ENCODE measurements at places on chromosomes 7 and 10. TPM values are rescaled to one million over a fixed set of nuclear protein-coding genes. Genes with fewer than 3 reads are reported as not detected.

Gene GPR37
- 0.79 TPM for total RNA-seq

Gene CUZD1
- 0.47 TPM for total RNA-seq

Gene ZNF783
- 6.9 TPM for total RNA-seq

Gene GJC3
- 0.11 TPM for total RNA-seq

Gene SMKR1
- 0.40 TPM for total RNA-seq

Gene ADAM22
- 7.0 TPM for total RNA-seq

Gene OGDHL
- total RNA-seq, result 10.7 TPM

Gene SUGCT
- total RNA-seq, result 13.1 TPM

DNA sequence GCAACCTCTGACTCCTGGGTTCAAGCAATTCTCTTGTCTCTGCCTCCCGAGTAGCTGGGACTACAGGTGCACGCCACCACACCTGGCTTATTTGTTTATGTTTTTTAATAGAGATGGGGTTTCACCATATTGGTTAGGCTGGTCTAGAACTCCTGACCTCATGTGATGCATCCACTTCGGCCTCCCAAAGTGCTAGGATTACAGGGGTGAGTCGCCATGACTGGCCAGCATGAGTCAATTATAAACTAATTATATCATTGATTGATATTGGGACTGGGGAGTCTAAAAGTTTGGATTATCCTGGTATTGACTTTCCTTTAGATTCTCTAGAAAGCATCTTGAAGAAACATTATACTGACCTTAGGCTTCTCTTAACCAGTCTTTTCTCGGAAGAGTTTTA, 73.9 kb upstream of the CCNY start:
- no peak for DNase-seq

DNA sequence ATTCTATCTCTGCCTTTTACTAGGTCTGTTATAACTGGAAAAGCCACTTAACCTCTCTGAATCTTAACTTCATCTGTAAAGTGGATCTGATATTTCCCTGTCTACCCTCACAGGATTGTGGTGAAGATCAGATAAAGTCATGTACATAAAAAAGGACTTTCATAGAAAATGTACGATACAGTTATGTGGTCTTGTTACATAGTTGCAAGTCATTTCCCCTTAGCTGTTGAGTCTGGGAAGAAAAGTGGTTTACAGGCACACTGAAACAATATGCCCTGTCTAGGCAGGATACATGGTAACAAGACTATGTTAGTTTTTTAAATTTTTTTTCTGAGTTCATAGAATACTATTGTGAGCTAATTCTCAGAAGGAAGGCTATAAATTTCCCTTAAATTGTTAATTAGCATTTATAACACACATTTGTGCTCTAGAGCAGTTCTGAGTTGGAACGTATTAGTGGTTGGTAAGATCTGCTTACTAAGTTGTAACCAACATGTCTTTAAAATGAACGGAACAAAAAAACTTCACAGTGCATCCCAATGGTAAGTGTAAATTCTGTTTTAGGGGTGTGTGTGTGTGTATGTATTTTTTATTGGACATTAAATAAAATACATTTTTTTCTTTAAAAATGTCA, 7.1 kb upstream of the GSTO1 start:
- no peak for DNase-seq

DNA sequence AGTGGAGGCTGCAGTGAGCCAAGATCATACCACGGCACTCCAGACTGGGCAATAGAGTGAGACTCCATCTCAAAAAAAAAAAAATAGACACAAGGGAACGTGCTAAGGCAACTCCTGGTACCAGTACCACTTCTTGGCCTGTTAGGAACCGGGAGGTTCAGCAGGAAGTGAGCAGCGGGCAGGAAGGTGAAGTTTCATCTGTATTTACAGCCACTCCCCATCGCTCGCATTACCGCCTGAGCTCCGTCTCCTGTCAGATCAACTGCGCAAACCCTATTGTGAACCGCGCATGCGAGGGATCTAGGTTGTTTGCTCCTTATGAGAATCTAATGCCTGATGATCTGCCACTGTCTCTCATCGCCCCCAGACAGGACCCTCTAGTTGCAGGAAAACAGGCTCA, 69.9 kb upstream of the FOXK1 start:
- no peak for DNase-seq

GRCh38 chr10:6625428-6625827, 45.4 kb upstream of the PRKCQ start:
- no peak for DNase-seq

DNA sequence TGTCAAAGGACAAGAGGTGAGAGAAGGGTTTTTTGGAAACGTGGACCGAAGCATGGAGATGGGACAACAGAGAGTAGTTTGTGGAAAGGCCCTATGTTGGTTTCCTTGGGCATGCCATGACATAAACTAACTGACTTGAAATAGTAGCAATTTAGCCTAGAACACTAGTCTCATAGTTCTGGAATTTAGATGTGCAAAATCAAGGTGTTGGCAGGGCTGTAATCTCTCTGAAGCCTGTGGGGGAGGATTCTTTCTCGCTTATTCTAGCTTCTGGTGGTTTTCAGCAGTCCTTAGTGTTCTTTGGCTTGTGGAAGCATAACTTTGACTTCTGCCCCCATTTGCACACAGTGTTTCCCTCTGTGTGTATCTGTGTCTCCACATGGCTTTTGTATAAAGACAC, 283.4 kb downstream of the GFRA1 start:
- no peak for DNase-seq

DNA sequence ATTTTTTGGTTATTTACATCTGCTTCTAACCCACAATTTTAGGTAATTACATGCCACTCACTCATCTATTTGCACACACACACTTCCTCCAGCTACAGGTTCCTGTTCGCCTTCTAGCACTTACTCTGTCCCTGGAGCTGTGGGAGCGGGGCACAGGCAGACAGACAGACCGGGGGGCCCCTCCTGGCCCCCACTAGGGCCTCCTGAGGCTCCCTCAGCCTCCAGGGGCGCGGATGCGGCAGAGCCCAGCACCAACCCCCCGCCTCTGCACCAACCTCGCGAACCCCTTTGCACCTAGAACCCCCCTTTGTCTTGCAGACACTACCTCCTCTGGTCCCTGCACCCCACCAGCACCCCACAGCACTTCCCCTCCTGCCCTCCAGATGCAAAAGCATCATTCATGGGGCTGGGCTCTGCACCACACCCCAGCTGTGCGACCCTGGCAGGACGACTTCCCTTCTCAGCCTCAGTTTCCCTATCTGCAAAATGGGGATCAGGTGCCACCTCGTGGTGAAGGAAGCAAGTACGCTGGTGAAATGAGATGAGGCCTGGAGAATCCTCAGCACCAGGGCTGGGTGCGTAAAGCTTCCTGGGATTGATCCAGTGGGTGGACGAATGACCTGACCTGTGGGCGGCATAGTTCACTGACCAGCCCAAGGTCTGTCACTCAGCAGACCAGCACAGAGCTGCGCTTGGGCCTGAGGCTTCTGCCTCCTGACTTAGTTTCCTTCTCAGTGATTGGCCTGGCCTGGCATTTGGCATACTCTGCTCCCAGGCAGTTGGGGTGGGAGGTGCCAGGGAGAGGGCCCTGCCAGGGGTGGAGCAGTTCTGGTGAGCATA, 37.9 kb downstream of the ELFN1 start:
- no peak for DNase-seq

- DNase-seq, result no peak
Observed at GRCh38 chr7:80809545-80809944, 109.3 kb downstream of the SEMA3C start.

DNA sequence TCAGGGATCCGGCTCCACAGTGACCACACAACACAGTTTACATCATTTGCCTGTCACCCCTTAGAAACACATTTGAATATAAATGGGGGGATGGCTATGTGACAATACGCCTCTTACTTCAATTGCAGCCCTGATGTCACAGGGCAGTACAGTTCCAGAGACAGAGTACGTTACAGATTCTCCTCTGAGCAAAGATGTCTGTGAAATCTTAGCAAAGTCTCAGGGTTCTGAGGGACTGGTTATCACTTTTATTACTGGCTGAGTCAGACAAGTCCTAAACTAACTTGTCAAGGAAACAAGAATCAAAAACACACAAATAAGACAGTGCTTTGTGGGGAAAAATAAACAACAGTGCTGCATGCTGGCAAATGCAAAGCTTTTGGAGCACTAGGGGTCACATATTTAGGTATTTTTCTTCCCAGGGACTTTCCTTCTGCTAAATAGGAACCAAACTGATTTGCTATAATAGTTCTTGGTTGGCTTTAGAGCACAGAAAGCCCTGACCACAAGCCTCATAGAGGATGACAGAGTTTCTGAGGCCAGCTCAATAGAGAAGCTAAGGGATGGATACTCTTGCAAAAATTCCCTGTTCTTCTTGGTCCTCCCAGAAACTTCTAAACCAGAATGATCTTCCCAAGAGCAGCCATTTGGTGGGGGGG, 501.6 kb downstream of the GRID1 start:
- DNase-seq, result no peak

GRCh38 chr7:51253157-51253556, 63.5 kb downstream of the COBL start:
- DNase-seq, result no peak

DNA sequence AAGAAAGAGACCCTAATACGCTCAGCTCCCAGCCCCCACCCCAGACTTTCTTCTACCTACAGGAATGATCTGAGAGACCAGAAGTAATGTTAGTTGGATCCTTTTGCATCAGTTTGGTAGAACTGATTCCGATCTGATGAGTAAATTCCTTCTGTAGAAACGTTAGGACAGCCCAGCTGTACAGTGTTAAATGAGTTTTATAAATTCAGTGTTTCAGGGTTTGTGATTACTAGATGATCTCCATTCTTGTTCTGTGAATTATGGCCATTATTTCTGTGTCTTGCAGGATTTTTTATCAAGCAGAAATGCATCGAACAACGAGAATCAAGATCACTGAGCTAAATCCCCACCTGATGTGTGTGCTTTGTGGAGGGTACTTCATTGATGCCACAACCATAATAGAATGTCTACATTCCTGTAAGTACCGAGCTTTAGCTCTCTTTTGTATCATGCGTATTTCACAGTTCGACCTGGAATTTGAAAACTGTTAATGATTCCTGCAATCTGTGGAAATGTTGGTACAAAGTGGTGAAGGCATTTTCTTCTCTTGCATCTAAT, 5.3 kb downstream of the BMI1 start:
- DNase-seq, result no peak

DNA sequence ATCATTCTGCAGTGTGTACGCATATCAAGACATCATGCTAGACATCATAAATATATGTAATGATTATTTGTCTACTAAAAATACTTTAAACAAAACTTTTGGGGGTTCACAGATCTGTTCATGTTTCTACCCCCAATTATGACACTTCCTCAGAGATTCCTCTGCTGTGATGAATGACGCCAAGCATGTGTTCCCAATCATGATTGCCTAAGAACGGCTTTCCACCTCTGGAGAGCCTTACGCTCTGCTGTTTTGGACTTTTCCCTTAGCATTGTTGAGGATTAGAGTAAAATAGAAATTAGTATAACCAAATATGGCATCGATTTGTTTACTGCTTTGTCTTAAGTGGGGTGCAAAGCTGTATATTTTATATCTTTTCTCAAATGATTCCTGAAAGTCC, 236.3 kb upstream of the IGFBP3 start:
- no peak for DNase-seq

DNA sequence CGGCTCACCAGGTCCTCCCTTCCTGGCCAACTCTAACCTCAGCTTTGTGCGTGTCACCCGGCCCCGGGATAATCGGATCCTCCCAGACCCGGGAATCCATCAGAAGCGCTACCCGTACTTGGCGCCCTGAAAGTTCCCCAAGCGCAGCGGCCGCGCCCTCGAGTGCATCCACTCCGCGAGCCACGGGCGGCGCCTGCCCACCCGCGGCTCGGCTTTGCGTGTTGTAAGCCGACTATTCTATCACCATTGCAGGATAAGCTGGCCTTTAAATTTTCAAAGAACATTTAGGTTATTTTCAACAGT, 35.7 kb upstream of the EBLN1 start:
- DNase-seq, result no peak

DNA sequence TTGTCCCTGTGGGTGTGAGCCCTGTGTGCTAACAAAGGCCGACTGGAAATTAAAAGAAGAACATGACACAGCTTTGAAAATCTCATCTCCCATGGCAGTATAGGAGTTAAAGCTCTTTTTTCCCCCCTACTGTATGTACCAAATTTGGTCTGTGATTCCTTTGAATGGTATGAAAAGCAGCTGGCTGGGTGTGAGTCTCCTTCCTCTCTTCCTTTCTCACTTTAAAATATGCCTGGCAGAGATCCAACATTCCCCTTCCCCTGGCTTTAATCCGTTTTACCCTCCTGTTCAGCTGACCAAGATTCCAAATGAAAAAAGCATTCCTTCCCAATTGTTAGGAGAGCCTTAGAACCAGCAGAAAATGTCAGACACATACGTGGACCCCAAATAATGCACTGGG, 225.0 kb upstream of the CELF2 start:
- peak; percentile 81 for DNase-seq

DNA sequence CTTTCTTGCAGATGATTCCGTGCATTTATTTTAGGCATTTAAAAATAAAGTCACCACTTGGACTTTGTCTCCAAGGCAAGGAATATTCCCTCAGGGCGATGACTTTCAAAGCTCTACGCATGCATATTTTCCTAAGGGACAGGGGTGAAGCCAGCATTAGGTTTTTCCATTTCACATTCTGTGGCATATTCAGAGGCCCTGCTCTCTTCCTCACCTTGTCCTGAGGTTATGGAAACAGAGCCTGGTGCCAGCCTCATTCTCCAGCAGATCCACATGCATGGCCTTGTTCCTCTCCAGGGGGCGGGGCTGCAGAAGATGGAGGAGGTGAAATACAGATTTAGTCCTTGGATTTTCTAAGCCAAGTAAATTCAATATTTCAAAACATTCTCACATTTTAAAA, 11.6 kb upstream of the LYZL1 start:
- DNase-seq, result no peak

- DNase-seq, result no peak
Observed at GRCh38 chr7:42359946-42360345, 122.9 kb upstream of the GLI3 start.

DNA sequence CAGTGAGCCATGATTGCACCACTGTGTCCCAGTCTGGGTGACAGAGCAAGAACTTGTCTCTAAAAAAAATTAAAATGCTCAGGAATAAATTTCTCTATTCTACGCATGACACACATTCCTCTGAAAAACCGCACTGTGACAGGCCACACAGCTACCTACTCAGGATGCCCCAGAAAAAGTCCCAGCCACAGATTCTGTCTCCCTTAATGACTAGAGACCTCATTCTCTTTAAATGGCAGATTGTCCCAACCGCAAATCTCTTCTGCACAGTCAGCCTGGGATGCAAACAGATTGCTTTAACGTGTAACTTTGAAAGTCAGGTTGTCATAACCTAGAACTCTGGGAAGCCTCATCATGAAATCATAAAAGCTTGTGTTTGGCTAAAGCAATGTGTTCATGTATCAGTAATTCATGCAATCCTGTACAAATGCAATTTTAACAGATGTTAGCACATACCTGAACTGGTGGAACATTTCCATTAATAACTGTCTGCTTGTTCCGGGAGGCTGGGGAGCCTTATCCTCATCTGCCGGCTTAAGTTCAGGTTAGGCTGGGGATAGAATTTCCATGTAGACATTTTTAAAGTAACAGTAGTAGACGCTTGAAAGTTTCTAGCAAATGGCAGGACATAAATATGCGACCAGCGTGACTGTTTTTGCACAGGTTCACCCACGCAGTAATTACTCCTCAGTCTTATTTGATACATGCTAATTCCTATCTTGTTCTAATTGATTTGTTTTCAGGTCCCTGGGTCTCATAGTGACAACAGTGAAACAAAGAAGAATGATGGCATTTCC, 26.2 kb upstream of the MSRB2 start:
- no peak for DNase-seq
